ENCODE measurements at places on chromosomes 7 and 10. TPM values are rescaled to one million over a fixed set of nuclear protein-coding genes. Genes with fewer than 3 reads are reported as not detected.

ACTL6B gene
- total RNA-seq: not detected

LOXL4 gene
- 0.42 TPM for total RNA-seq

NUTM2E gene
- not detected for total RNA-seq

POM121 gene
- total RNA-seq: 8.3 TPM

HSPA14 gene
- total RNA-seq: 14.2 TPM

LRRD1 gene
- total RNA-seq: not detected

CNPY1 gene
- not detected for total RNA-seq

SH2D4B gene
- not detected for total RNA-seq

INHBA gene
- total RNA-seq: 3.8 TPM

C10orf105 gene
- 0.14 TPM for total RNA-seq

PRLHR gene
- not detected for total RNA-seq

FLNC gene
- total RNA-seq: 0.84 TPM

CRYGN gene
- total RNA-seq: not detected

POLR1F gene
- 20.8 TPM for total RNA-seq

ZNF25 gene
- total RNA-seq: 3.2 TPM

HBP1 gene
- total RNA-seq: 27.3 TPM

UPK3B gene
- 3.0 TPM for total RNA-seq

CPXM2 gene
- not detected for total RNA-seq

C10orf143 gene
- 0.71 TPM for total RNA-seq

CYP3A7 gene
- total RNA-seq: not detected

AUTS2 gene
- 6.6 TPM for total RNA-seq

ADCYAP1R1 gene
- not detected for total RNA-seq

PPP1R3C gene
- 6.7 TPM for total RNA-seq

CADPS2 gene
- total RNA-seq: 0.78 TPM

ITIH2 gene
- total RNA-seq: not detected

SRRM3 gene
- total RNA-seq: 0.85 TPM

ZWINT gene
- total RNA-seq: 37.7 TPM

MYOZ1 gene
- total RNA-seq: not detected

METTL27 gene
- 0.84 TPM for total RNA-seq

All from airway epithelial cell (primary cell).